ENCODE measurements at places on chromosomes 4 and X.

- no peak for DNase-seq
These were observed 92.1 kb upstream of the ANKRD50 start for GRCh38 chr4:124804584-124804983.

- DNase-seq = no peak
These were observed 72.4 kb upstream of the WWC2 start for GRCh38 chr4:183026701-183027100.

GRCh38 chr4:804804-805203, 21.1 kb downstream of the CPLX1 start:
- DNase-seq = no peak

DNA sequence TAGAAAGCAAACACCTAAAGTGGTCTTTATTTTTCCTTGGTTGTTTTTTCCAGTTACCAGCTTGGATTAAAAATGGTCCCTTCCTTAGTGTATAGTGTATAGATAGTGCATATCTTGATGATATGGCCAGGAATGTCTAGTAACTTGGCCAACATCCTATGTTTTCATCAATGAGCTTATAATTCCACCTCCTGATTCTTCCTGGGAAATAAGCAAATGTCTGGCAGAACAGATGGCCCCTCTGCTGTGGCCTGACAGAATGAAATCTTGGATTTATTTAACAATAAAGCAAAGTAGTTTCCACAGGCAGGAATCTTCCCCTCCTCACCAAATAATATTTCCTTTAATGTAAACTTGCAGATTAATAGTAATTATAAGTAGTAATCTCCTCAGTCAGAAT, 6.1 kb downstream of the SCARB2 start:
- DNase-seq = no peak

DNA sequence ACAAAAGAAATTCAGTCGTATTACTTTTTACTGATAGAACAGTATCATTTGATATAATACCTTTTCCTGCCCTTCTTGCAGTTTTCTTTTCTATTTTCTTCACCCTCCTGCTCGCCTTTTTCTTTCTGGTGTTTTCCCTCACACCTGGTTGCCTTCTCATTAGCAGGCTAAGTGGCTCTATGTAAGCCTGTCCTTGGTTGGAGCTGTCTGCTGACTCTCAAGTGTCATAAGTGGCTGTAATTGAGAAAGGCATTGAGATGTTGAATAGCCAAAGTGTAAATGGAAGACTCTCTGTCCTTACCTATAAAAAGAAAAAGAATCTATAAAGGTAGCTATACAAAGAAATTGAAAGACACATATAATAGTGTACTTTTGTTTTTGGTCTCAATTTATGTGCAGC, 180.7 kb downstream of the ADGRL3 start:
- DNase-seq = no peak

- DNase-seq = no peak
These were observed 137.8 kb upstream of the FRG1 start for GRCh38 chr4:189802884-189803283.
